ENCODE measurements at places on chromosomes 7 and 10.

DNA sequence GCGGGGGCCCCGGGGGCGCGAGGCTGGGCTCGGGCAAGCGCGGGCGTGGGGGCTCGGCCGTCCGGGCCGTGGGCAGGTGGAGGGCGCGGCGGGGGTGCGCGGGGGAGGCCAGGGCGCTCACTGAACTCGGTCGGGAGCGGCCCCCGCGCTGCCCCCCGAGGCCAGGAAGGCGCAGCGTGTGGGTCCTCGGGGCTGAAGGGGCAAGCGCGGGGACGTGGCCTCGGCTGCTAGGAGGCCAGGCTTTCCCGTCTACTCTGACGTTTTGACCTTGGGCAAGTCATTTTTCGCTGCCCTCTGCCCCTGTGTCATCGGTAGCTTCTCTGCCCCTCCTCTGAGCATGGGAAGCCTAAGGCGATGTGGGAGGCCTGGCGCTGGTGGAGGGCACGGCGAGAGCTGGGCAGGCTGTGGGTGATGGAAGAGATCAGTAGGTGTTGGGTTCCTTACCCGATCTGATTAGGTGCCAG is 441 bp downstream of the FBH1 start:
- no peak for DNase-seq

DNA sequence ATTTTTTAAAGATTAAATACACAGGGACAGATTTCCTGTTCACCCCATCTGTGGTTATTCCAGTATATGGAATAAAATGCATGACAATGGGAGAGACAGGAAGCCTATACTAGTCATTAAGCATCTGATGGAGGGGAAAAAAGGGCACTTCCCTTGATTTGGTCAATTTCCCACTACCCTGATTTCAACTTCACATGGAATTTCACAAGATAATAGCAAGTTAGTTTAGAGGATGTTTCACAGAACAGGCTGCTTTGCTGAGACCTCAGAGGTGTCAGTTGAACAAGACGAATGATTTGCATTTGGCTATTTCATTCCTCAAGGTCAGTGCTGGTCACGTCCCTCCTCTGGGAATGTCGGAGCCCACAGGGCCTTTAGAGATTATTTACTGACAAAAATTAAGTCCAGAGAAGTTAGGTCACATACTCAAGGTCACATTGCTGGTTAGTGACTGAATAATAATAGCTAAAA is 4.7 kb upstream of the ITPRIP start:
- no peak for DNase-seq

- no peak for DNase-seq
These were observed 125.7 kb downstream of the CD36 start for GRCh38 chr7:80764132-80764531.

GRCh38 chr7:116708861-116709260 is 36.9 kb downstream of the MET start:
- no peak for DNase-seq

DNA sequence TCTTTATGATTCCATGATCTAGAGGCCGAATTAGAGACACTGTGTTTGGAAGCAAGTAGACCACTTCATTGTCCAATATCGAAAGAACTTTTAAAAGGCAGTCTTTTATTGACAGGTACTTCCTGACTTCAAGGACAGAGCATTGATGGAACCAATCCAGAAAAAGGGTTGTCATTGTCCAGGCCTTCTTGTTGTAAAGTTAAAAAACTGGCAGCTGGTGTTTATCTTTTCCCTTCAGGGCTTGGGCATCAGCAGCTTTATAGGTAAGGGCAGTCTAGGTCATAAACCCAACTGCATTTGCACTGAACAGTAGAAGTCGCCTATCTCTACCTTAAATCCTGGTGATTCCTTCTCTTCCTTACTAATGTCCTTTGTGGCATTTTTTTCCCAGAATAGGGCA is 95.6 kb downstream of the ST7 start:
- DNase-seq: no peak

GRCh38 chr7:124996778-124997177 is 67.2 kb upstream of the POT1 start:
- no peak for DNase-seq

GRCh38 chr10:126585249-126586017 is 85.1 kb downstream of the C10orf90 start:
- no peak for DNase-seq

DNA sequence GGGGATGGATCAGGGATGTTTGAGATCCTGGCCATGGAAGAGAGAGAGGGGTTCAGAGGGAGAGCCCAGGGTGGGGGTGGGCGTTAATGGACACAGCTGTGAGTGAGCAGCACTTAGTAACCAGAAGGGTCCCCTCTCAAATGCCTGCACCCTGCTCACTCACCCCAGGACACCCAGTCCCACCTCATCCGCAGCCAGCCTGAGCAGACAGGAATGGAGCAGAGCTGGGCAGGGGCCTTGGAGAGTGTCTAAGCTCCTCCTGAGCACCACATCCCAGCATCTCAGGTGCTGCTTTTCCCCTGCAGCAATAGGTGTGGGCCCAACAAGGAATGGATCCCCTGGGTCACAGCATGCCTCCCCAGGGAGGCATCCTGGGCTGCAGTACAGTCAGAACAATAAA is 5.3 kb downstream of the FAM24A start:
- DNase-seq: no peak

DNA sequence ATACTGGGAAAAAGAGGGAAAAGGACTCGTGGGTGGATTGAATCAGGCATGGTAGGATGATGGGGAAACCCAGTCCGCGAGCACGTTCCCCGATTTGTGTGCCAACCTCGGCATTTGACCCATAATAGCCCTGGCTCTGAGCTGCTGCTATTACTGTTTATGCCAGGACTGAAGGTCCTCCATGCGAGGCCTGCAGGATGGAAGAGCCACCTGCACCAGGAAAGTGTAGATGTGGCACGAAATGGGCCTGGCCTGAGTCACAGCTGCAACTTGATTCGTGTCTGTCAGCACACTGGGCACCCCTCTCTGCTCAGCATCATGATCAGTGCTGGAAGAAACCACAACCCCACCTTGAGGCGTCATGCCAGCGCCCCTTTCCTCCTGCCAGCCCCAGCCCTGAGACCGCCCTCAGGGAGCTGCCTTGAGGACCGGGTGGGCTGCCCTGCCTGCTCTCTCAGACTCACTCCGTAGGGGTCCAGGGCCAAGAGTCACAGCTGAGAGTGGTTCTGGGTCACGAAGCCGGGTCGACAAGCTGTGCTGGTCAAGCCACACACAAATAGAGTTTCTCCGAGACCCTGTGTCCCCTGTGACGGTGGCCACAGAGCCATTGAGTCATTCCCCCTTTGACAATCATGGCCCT is 74.4 kb downstream of the CHST15 start:
- no peak for DNase-seq

DNA sequence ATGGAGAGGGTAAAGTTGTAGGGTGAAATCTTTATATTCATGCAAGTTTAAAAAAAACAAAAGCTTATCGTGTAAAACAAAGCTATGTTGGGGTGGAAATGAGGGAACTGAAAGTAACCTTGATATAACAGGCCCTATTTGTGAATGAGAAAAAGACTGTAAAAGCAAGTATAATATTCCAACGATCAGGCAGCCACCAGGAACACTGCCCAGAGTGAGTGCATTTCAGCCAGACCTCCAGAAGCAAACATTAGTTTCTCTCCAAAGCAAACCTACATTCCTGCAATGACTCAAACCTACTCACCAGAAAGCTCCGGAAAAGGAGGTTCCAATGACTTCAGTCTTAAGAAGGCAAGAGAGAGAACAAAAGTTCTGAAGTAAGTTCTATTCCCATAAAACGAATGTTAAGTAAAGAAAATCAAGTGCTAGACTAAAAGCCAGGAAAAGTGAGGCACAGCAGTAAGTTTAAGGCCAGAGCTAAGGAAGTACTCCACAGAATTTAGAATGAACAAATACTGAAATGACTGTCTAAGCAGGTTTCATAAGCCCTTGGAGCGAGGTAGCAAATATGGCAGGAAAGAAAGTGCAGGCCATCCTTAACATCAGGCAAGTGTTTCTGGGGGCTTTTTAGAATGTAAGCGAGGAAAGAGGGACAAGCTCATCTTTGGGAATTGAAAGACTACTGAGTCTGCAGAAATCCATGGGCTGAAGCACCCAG is 493.1 kb downstream of the XPNPEP1 start:
- DNase-seq: no peak

- DNase-seq: no peak
These were observed 45.4 kb upstream of the GRID1 start for GRCh38 chr10:86411852-86412560.

DNA sequence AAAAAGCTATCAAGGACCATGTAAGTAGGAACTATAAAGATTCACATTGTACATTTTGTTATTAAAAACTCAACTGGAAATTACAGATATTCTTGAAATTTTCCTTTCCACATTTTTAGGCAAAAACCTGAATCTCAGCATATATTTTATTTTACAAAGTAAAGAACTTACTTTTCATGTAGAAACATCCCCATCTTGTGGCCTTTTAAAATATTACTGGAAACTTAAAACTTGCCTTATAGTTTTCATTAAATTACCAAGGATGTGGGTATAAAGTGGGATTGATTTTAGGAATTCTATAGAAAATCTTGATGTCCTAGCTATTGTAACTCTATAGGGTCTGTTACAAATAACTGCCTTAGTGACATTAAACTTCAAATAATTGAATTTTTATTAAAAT is 10.6 kb downstream of the DBF4 start:
- no peak for DNase-seq

DNA sequence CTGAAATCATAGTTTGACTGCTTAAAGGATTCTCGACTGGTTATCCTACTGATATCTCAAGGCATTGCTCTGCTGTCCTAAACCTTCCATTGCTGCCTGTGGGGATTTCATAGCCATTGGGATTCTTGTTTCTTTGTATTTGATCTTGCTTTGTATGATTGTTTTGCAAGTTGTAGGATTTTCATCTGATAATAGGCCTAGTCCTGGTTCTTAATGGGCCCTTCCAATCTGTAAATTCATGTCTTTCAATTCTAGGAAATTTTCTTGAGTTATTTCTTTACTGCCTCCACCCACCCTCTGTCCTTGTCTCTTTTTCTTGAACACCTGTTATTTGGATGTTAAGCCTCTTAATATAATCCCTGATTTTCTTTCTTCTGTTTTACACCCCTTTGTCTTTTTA is 72.2 kb downstream of the LANCL2 start:
- no peak for DNase-seq

- DNase-seq: no peak
These were observed 94.5 kb downstream of the KMT2C start for GRCh38 chr7:152341039-152341913.

GRCh38 chr7:48782511-48782910 is 141.8 kb upstream of the CDC14C start:
- DNase-seq: no peak

- no peak for DNase-seq
These were observed 156.6 kb downstream of the RPS24 start for GRCh38 chr10:78190051-78190825.

DNA sequence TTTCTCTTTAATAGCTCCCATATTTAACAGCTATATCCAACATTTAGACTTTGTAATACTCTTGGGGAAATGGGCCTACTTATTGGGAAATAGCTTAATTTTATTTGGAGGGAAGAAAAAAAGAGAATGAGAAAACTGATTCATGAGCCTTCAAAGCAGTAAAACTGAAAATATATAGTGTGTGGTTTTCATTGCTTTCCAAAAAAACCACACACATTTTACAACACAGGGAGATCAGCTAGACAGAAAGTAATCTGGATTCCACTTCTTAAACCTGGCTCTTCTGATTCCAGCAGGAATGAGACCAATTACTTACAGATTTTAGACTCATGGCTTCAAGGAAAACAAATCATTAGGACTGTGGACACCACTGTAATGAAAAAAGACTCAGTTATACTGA is 48.7 kb downstream of the CH25H start:
- no peak for DNase-seq

- DNase-seq: no peak
These were observed 16.6 kb upstream of the TMEM236 start for GRCh38 chr10:17735166-17735941.

GRCh38 chr7:73812996-73813395 is 17.8 kb upstream of the CLDN4 start:
- no peak for DNase-seq

GRCh38 chr10:52573347-52573746 is 199.2 kb downstream of the MBL2 start:
- no peak for DNase-seq

- DNase-seq: no peak
These were observed 131.4 kb downstream of the PRPF18 start for GRCh38 chr10:13717936-13718772.

GRCh38 chr10:94361171-94361794 is 1.5 kb downstream of the NOC3L start:
- no peak for DNase-seq

DNA sequence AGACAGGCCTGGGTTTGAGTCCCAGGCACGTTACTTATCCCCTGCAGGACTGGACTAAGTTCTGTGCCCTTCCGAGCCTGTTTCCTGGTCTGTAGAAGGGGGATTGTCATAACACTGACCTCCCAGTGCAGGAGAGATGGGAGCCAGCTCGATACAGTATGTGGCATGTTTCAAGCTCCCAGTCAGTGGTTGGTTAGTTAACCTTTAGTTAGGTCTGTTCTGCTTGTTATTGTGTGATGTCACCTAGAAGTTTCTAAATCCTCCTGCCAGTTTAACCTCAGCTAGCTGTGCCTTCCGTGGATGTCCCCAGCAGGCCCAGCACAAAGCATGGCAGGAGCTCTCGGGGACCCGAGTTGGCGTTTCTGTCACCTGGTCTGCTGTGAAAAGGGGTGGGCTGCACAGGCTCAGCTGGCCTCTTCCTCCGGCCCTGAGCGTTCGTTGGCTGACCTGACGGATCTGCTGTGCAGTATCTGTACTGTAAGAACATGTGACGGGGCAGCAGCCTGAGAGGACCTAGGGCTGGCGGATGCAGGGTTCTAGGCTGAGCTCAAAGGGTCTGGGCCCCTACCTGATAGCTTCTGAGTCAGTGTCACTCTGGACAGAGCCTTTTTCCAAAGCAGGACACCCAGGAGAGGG is 53.0 kb downstream of the SPOCK2 start:
- DNase-seq: no peak

GRCh38 chr7:13641714-13642113 is 347.8 kb downstream of the ETV1 start:
- DNase-seq: no peak

DNA sequence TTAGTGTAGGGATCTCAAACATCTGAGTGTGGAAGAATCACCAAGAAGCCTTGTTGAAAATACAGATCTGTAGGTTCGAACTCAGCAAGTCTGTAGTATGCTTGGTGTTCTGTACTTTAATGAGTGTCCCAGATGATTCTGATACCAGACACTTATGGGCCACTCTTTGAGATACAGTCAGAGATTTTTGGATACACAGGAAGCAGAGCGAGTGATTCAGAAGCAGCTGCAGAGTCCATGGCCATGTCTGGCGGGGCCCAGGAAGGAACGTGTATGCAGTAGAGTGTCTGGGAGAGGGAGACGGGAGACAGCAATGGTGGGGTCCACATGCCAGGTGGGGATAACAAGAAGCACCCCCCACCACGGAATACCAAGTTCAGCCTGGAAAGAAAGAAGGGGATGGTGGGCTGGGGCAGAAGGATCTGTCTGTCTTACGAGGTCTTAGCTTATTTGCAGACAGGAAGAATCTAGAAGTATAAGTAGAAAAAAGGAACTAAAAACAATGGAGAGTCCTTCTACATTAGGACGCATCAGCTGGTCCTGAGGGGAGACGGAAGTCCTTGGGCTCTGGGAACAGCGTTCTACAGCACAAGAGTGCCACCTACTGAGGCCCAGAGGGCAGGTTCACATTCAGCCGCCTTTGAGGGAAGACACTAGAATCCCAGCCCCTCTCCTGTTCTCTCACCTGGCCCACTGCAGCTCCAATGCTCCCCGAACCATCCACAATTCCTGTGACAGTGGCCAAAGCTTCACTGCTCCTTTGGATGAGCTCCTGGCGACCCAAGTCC is 55.4 kb downstream of the SLC37A3 start:
- DNase-seq: no peak

All from effector CD4-positive, alpha-beta T cell (primary cell).